Epithelial cell of esophagus (primary cell): ENCODE measurements at places on chromosomes 5 and 9.

GRCh38 chr9:18060269-18060934 lies 413.6 kb upstream of the ADAMTSL1 start:
- DNase-seq: peak; percentile 66

DNA sequence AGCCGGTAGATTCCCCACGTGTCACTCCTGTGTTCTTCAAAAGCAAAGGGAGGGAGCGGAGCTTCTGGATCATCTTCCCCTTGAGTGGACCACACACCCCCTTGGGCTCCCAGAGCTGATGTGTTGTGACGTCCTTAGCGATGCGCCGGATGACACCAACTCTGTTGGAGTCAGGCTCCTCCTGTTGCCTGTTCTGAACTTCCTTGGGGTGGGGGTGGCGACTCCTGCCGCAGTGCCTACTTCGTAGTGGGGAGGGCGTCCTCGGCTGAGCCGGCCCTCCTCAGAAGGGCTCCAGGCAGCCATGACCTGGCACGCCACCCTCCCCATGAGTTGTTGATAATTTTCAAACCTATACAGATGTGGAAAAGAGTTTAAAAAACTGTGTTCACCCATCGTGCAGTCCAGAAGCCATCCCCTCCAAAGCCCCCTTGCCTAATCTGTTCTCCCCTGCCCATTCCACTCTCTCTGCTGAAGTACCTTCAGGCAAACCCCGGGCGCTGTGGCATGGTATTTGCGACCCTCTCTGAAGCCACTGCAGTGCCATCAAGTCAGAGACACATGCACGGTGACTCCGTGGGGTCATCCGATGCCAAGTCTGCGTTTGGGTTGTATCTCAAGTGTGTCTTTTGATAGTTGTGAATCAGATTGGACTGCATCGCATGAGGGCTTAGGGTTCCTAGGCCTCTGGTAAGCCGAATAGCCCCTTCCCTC lies 16.7 kb downstream of the EXOC3 start:
- no peak for DNase-seq

GRCh38 chr5:107290780-107291398 lies 379.8 kb downstream of the EFNA5 start:
- no peak for DNase-seq

- DNase-seq: peak; percentile 49
Measured at GRCh38 chr9:2494562-2494961, 127.0 kb upstream of the VLDLR start.

GRCh38 chr5:135557076-135557838 lies 21.5 kb upstream of the NEUROG1 start:
- DNase-seq: no peak

DNA sequence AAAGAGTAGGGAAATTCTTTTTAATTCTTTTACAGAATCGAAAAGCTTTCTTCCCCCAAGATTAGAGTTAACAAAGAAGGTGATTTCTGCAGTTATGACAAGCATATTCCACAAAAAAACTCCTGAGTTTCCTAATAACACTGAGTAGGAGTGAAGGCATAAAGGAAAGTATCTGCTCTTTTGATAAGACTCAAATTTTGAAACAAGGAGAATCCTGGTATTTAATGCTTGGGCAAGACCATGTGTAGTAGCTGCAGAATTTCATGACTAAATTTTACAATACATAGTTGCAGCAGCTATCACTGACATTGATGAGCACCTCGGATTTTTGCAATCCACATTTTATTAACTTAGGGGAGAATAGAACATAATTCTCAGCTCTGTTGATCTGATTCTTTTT lies 92.6 kb downstream of the MARCHF3 start:
- no peak for DNase-seq

DNA sequence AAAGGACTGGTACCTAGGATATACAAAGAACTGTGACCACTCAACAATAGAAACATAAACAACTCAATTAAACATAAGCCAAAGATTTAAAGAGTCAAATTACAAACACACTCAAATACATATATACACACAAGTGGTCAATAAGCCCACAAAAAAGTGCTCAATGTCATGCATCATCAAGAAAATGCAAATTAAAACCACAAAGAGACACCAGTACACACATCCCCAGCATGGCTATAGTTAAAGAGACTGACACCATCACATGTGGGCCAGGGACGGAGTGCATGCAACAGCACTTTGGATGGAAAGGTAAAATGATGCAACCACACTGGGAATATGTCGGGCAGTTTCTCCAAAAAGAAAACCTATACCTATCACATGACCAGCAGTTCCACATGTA lies 89.7 kb downstream of the CAAP1 start:
- no peak for DNase-seq

- peak; percentile 81 for DNase-seq
Measured at GRCh38 chr5:66247176-66247960, 103.3 kb downstream of the SREK1 start.

DNA sequence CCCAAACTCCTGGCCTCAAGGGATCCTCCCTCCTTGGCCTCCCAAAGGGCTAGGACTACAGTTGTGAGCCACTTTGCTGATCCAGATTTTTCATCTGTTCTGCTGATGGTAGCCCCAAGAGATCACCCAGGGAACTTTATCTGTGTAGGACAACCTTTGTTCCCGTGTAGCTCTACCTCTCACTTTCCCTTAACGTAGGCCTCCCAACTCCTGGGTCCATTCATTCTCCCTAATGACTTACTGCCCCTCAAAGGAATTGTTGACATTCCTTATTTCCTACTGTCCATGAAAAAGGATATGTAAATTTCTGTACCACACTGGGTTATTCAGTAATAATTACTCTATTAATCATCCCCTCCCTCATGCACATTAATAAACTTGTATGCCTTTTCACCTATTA lies 51.0 kb upstream of the PHF24 start:
- DNase-seq: no peak

DNA sequence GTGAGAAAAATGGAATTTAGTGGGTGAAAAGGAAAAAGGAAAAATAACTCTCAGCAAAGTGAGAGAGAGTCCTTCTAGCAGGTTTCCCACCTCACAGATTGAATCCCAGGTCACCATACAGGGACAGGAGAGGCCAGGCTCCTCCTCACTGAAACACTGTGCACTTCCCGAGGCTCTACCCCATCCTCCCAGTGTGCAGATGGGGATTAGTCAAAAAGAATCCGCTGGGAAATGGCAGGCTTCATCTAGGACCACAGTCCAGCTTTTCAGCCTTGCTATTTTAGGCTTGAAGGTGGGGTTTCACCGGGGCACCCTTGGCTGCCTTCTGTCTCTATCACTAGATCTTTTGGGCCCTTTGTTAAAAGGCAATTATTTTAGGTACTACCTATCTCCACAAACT lies 47.8 kb downstream of the YIPF5 start:
- DNase-seq: no peak
